Islet precursor cell (in vitro differentiated cells): ENCODE measurements at places on chromosomes 4 and X.

DNA sequence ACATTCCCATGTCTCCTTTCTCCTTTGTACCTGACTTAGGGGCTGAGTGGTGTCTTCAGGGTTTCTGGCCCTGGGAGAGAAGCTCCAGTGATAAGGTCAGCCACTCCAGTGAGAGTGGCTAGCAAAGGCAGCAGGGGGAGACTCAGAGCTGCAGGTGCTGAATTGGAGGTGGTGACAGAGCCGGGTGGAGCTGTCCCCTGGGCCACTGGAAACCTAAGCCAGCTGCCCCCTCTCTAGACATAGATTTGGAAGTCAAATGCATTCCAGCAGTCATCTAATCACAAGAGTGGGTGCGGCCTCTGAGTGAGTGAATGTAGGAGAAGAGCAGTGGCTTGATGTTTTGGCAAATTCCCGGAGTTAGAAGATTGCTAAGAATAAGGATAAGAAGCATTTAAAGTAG lies 28.5 kb downstream of the TRIM2 start:
- DNase-seq = peak; percentile 83

DNA sequence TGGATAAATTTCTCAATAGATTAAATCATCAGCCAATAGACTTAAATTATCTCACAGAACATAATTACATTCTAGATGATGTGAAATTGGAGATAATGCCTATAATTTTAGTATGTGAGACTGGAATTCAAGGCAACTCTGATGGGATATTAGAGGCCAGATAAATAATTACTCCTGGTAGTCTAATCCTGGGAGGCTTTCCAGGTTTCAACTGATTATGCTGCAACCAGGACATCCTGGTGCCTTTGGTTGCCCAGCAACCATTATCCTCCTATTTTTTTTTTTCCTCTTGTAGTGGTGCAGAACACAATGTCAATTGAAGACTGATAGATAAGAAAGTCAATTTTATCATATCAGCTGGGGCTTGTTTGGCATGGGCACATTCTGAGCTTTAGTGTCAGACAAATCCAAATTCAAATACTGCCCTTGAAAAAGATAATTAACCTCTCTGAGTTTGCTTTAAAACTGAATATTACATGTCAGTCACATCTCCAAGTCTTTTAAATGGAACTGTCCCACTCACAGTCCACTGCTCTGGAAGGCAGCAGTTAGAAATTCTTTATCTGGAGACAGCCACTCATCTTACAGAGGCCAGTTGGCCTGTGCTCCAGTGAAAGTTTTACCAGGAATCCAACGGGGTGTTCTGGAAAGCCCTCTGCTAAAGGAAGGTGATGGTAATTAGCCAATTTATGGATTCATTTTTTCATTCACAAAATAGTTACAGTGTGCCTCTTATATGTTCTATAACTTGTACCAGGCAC lies 95.3 kb upstream of the GUCY1A1 start:
- DNase-seq = no peak

DNA sequence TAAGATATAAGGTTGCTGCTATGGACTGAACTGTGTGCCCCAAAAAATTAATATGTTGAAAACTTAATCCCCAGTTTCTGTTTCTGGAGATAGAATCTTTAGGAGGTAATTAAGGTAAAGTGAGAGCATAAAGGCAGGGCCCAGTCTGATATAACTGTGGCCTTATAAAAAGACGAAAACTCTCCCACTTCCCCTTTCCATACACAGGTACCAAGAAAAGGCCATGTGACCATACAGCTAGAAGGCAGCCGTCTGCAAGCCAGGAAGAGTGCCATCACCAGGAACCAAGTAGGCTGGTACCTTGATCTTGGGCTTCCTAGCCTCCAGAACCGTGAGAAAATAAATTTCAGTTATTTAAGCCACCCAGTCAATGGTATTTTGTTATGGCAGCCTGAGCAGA lies 550.3 kb downstream of the SMARCA1 start:
- DNase-seq = no peak

GRCh38 chr4:56803471-56803870 lies 18.0 kb downstream of the SPINK2 start:
- DNase-seq = no peak

DNA sequence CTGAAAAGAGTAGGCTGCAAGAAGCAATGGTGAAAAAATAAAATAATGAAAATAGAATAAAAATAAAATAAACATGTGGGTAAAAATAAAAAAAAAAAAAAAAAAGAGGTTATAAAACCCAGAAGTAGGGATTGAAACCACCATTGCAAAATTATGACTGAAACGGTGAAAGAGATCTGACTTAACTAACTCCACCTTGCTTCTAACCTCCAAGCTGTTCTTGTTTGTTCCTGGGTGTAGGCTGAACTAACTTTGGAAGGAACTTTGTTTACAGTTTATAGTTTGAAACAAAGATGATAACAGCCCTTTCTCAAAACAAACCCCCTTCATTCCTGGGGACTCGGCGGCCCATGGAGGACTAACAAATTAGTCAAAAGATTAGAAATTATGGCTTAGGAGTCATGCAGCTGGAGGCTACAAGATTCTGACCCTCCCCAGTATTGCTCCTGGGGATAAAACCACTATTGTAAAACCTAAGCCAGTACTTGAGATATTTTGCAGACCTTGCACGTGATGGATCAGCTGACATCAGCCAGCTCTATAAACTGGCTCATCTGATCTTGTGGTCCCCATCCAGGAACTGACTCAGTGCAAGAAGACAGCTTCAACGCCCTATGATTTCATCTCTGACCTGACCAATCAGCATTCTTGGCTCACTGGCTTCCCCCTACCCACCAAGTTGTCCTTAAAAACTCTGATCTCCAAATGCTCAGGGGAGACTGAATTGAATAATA lies 30.4 kb downstream of the DDX60L start:
- DNase-seq = peak; percentile 88

- DNase-seq = no peak
Measured at GRCh38 chr4:77893451-77893850, 30.8 kb downstream of the MRPL1 start.

DNA sequence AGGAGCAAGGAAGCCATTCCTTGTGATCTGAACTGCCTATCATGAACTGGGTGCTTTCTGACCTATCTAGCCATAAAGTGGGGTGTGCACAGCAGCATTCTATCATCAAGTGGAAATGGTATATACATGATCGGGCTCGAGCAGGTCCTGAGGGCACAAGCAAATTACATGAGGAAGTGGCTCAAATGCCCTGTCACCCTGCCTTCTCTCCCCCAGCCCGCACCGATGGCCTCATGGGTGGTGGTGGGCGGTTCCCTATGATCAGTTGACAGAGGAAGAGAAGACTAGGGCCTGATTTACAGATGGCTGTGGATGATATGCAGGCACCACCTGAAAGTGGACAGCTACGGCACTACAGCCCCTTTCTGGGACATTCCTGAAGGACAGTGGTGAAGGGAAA lies 46.3 kb upstream of the BCLAF3 start:
- no peak for DNase-seq

DNA sequence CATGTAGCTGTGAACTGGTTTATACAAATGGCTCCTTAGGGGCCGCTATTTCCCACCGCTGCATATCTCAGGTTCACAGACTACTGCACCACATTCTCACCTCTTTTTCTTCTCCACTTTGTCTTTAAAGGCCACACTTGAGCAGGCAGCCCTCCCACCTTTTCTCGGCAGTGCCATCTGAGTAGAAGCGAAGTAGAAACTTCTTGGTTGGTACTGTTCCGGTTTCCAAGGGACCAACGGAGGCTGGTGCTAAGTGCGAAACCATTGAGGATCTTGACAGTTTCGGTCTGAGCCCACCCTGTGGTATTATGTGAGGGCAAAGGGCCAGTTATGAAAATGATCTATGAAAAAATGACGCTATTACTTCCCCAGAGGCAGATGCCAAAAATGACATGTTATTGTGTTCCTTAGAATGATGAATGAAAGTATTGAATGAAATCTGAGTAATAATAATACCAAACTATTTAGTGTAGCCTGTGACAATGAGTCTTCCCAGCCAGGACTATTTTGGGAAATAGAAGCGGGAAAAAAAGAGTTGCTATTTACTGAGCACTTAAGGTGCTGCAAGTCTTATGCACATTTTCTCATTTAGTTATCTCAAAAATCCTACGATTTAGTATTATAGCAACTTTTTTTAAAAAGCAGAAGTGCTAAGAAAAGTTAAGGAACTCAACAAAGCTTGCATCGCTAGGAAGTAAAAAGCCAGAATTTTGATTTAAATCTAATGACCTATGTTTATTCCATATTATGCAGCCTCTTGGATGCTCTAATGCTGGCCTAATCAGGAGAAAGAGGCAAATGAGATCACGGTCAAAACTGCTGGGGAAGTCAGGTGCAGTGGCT lies 29.6 kb upstream of the CHRNA9 start:
- no peak for DNase-seq

- DNase-seq = no peak
Measured at GRCh38 chr4:185249105-185249504, 39.7 kb downstream of the SNX25 start.

GRCh38 chr4:27009539-27009938 lies 148.9 kb downstream of the STIM2 start:
- no peak for DNase-seq

DNA sequence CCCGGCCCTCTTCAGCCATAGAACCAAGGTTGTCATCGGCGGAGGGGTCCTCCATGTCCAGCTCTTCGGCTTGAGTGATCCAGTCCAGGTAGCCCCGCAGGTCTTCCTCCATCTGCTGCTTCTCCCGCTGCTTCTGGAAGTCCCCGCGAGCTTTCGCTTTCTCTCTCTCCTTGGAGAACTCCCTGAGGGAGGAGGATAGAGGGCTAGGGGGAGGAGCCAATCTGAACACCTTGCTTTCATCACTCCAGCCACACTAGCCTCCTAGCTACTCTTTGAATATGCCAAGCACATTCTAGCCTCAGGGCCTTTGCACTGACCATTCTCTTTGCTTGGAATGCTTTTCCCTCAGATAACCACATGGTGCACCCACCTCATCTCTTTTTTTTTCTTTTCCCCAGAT lies 6.2 kb downstream of the CACNA1F start:
- no peak for DNase-seq

DNA sequence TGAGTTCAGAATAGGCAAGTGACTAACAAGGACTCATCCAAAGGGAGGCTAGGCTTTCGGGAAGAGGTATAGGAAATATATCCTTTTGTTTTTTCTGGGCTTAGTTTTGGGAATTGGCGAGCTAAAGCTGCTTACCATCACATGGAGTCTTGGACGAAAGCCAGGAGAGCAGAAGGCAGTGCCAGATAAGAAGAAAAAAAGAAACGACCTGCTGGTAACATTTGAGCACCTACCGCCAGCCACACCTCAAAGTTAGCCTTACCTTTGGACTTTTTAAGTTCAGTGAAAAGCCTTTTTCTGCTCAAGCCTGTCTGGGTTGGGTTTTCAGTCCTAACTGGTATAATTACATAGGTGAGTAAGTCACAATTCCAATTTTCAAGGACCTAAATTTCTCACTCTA lies 85.1 kb upstream of the LCORL start:
- DNase-seq = no peak

- no peak for DNase-seq
Measured at GRCh38 chr4:176964116-176964691, 171.5 kb upstream of the VEGFC start.

GRCh38 chrX:45784590-45784989 lies 583.9 kb upstream of the DIPK2B start:
- no peak for DNase-seq

- no peak for DNase-seq
Measured at GRCh38 chr4:186347743-186348142, 81.8 kb downstream of the F11 start.

- DNase-seq = no peak
Measured at GRCh38 chr4:59374416-59374815, 1825.7 kb upstream of the ADGRL3 start.

DNA sequence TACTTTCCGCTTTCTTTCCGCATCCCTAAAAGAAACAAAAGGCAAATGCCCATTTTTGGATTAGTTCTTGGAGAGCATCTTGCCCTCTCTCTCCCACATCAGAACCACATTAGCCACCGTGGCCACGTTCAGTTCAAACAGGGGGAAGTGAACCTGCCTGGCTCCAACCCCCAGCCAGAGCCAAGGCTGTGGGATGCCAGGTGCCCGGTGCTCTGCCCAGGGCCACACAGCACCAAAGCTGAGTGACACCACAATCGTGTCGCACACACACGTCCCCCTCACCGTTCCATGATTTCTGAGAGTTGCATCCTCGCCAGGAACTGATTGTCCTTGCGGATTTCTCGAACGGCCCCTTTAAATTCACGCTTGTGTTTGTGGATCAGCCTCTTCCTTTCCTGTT lies 24.3 kb downstream of the NOP14 start:
- DNase-seq = peak; percentile 37

DNA sequence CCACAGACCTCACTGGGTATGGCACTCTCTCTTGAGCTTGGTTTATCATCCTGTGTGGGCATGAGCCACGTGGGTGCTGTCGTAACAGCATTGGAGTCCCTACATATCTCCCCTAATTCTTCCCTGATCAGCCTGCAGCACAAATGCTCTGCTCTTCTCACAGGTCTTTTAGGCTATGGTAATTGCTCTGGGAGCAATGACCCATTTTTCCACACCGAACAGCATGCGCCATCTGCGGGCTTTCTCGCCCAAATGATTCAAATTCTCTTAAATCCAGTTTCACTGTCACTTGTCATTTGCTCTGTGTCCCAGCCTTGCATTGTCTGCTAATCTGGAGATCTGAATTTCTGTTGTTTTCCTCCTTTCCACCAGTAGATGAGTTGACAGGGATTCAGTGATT lies 48.9 kb upstream of the GATB start:
- DNase-seq = no peak

GRCh38 chrX:71450433-71451106 lies 82.3 kb upstream of the OGT start:
- DNase-seq = no peak

GRCh38 chr4:78721747-78722146 lies 54.4 kb upstream of the BMP2K start:
- peak; percentile 64 for DNase-seq

DNA sequence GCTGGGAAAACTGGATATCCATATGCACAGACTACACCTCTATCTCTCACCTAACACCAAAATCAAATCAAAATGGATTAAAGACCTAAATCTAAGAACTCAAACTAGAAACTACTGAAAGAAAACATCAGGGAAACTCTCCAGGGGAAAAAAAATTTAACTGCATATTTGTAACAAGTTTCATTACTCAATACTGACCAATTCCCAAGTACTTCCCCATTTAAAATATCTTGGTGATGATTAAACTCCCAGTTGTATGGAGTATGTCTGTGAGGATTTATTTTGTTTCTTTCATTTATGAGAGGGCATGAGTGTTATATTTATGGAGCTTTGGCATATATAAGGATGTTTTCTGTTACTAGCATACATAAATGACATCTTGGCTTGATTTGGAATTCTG lies 112.3 kb upstream of the IL15 start:
- DNase-seq = no peak
